ENCODE measurements at places on chromosomes 1 and 21. TPM values are rescaled to one million over a fixed set of nuclear protein-coding genes. Genes with fewer than 3 reads are reported as not detected.

GRCh38 chr1:167090314-167090942, at the start of gene GPA33:
TSS of gene GPA33 (minus strand) at chr1:167090377. CDS start at chr1:167090287, 90 bp downstream.
- H3K27ac ChIP-seq, result no peak within 1 kb of the TSS
- H3K36me3 ChIP-seq, result no peaks in the 10 kb centered on the region
- H3K27me3 ChIP-seq, result no peaks in the 10 kb centered on the region
- no peak within 1 kb of the TSS for H3K4me3 ChIP-seq

GRCh38 chr1:199038156-199038555, 399.3 kb downstream of the PTPRC start:
- no peaks in the 10 kb centered on the region for H3K36me3 ChIP-seq
- H3K4me3 ChIP-seq, result no peak overlapping the region
- no peaks in the 10 kb centered on the region for H3K4me1 ChIP-seq
- no peaks in the 10 kb centered on the region for H3K27me3 ChIP-seq

- no peak overlapping the region for H3K4me3 ChIP-seq
- no peaks in the 10 kb centered on the region for H3K27me3 ChIP-seq
- H3K27ac ChIP-seq, result no peak overlapping the region
- no peaks in the 10 kb centered on the region for H3K4me1 ChIP-seq
These were observed 65.1 kb downstream of the ATG4C start for GRCh38 chr1:62849031-62849430.

The G0S2 gene
- not detected for total RNA-seq

DNA sequence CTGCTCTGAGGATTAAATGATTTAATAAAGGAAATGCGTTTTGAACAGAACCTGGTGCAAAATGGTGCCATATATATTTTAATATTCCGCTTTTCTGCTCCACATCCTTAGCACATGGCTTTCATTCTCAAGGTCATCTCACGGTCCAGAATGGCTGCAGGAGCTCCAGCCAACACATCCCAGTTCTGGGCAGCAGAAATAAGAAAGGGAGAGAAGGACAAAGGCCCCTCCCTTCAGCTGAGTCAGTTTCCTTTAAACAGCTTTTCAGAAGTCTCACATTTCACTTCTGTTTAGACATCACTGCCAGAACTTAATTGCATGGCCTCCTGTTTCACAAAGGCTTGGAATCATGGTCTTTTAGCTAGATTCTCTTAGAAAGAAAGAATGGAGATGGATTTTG, 75.2 kb upstream of the LRRN2 start:
- no peaks in the 10 kb centered on the region for H3K36me3 ChIP-seq
- peaks cover 26% of the 10 kb centered on the region for H3K4me1 ChIP-seq
- no peak overlapping the region for H3K4me3 ChIP-seq
- no peaks in the 10 kb centered on the region for H3K27me3 ChIP-seq

- H3K27ac ChIP-seq, result no peak overlapping the region
- no peak overlapping the region for H3K4me3 ChIP-seq
- peaks cover 68% of the 10 kb centered on the region for H3K27me3 ChIP-seq
- no peaks in the 10 kb centered on the region for H3K4me1 ChIP-seq
- no peak for DNase-seq
These were observed 76.0 kb upstream of the OLIG2 start for GRCh38 chr21:32949701-32950100.

The KMO gene
- not detected for total RNA-seq

- H3K4me3 ChIP-seq, result peak overlapping the region; percentile 61
- peaks cover 22% of the 10 kb centered on the region for H3K4me1 ChIP-seq
- no peak for DNase-seq
- no peaks in the 10 kb centered on the region for H3K36me3 ChIP-seq
These were observed 238 bp upstream of the SCP2 start for GRCh38 chr1:52926864-52927211.

- H3K27ac ChIP-seq, result no peak overlapping the region
- H3K36me3 ChIP-seq, result no peaks in the 10 kb centered on the region
- DNase-seq, result no peak
- peaks cover 36% of the 10 kb centered on the region for H3K27me3 ChIP-seq
These were observed 11.3 kb upstream of the SLC6A17 start for GRCh38 chr1:110138956-110139355.

DNA sequence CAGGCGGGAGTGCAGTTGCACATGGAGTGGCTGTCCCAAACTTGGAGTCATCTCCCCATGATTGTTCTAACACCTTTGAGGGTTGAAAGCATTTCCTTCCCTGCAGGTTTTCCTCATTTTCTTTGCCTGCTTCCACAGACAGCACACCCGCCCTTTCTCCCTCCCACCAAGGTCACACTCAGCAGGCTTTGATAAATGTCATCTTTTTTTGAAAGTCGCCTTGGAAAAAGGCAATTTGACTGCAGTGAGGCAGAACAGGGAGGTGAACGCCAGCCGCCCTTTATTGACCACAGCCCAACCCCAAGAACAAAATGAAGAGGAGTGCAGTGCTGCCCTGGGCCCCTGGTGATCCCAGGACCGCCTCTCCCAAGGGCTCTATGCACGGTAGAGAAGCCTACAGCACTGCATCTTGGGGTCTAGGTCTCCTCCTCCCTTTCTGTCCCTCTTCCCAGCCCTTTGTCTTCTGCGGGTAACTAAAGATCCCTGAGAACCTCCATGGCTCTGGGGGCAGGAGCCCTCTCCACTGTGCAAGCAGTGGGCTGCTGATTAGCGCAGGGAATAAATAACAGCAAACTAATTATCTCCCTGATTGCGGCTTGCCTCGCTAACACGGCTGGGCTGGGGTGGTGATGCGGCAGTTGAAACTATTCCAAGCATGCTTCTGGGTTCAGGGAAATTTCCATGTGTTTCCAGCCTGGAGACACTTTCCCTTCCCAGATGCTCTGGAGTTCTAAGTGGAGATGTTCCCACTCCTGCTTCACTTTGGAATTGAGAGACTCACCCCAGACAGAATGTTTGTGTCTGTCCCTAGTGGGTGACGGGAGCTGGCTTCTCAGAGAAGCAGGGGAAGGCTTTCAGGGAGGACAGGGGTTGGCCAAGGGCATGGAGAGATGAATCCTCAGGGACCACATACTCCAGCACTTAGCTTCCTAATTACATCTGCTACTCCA, 11.8 kb upstream of the AMIGO1 start:
- H3K27ac ChIP-seq, result no peak overlapping the region
- H3K4me3 ChIP-seq, result no peak overlapping the region
- no peaks in the 10 kb centered on the region for H3K36me3 ChIP-seq
- DNase-seq, result no peak
- H3K27me3 ChIP-seq, result no peaks in the 10 kb centered on the region

DNA sequence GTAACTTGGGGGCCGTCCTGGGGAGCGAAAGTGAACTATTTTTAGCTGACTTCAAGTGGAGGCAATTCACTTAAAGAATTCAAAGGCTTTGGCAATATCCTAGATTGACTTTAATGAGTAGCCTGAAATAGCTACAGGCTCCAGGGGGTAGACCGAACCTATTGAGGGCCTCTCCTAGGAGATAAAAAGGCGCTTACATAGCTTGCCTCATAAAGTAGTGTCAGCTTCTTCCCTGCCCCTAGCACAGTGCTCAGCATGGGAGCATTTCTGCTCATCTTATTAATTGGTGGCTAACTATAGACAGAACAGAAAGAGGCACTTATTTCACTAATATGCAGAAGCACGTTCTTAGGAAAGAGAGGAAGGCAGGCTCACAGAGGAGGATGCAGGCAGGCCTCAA, 12.3 kb upstream of the CTNNBIP1 start:
- no peak overlapping the region for H3K27ac ChIP-seq
- H3K4me1 ChIP-seq, result no peaks in the 10 kb centered on the region
- DNase-seq, result no peak
- no peak overlapping the region for H3K4me3 ChIP-seq

The FMN2 gene
- not detected for total RNA-seq

- H3K27me3 ChIP-seq, result no peaks in the 10 kb centered on the region
- peak overlapping the region; percentile 97 for H3K4me3 ChIP-seq
- no peak for DNase-seq
- H3K4me1 ChIP-seq, result peaks cover 24% of the 10 kb centered on the region
- H3K36me3 ChIP-seq, result peaks cover 9% of the 10 kb centered on the region
These were observed 1.6 kb downstream of the GNPAT start for GRCh38 chr1:231242516-231243198.

The DNTTIP2 gene
- 66.1 TPM for total RNA-seq

The OVAAL gene
- not detected for total RNA-seq

The NUAK2 gene
- 3.0 TPM for total RNA-seq

- no peak for DNase-seq
- H3K4me1 ChIP-seq, result peaks cover 28% of the 10 kb centered on the region
- H3K27me3 ChIP-seq, result no peaks in the 10 kb centered on the region
- peak within 1 kb of the TSS; percentile 83 for H3K27ac ChIP-seq
These were observed at the start of gene SDC3 for GRCh38 chr1:30908696-30909364. TSS of gene SDC3 (minus strand) at chr1:30908758. CDS start at chr1:30908586, 172 bp downstream.

The SYCP1 gene
- not detected for total RNA-seq

The TCEANC2 gene
- 5.4 TPM for total RNA-seq

DNA sequence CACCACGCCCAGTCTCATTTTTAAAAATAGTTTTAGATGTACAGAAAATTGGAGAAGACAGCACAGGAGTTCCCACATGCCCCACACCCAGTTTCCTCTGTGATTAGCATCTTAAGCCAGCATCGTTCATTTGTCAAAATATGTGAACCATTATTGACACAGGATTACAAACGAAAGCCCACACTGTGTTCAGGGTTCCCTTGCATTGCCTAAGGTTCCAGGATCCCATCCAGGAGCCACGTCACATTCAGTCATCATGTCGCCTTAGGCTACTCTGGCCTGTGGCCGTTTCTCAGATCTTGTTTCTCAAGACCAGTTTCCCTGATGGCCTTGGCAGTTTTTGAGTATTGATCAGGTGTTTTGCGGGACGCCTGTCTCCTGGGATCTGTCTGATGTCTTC, 34.7 kb upstream of the TNFRSF1B start:
- DNase-seq, result no peak
- no peaks in the 10 kb centered on the region for H3K4me1 ChIP-seq
- no peaks in the 10 kb centered on the region for H3K36me3 ChIP-seq
- H3K27ac ChIP-seq, result no peak overlapping the region
- H3K4me3 ChIP-seq, result no peak overlapping the region

- H3K4me1 ChIP-seq, result peaks cover 33% of the 10 kb centered on the region
- H3K27ac ChIP-seq, result peak overlapping the region; percentile 54
- DNase-seq, result peak; percentile 32
- H3K36me3 ChIP-seq, result peaks cover 40% of the 10 kb centered on the region
These were observed 6.7 kb downstream of the TAS1R3 start for GRCh38 chr1:1337793-1338147.

GRCh38 chr1:25631750-25632485, 15.3 kb downstream of the MAN1C1 start:
- 0 out of 2 replicates have a peak, but pooled peaks cover 3% of the 10 kb centered on the region for H3K27me3 ChIP-seq
- no peak overlapping the region for H3K27ac ChIP-seq
- no peak overlapping the region for H3K4me3 ChIP-seq
- no peaks in the 10 kb centered on the region for H3K36me3 ChIP-seq

DNA sequence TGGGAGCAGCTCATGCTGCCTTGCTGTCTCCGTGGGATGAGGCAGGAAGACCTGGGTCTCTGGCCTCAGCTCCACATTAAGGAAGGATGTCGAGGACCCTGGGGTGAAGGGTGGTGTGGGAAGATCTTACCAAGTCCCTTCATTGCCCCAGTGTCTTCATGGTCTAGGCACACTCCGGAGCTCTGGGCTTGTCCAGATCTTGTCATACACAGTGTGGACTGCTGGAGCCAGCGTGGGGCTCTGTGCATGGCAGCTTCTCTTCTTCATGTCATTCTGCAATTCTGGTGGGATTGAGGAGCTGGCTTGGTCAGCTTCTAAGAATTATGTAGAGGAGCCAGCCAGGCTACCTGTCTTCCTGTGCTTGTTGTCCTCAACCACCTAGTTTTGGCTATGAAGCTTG, 79.3 kb upstream of the ETV3 start:
- H3K4me3 ChIP-seq, result no peak overlapping the region
- no peak for DNase-seq
- no peaks in the 10 kb centered on the region for H3K36me3 ChIP-seq
- no peak overlapping the region for H3K27ac ChIP-seq
- peaks cover 67% of the 10 kb centered on the region for H3K27me3 ChIP-seq

DNA sequence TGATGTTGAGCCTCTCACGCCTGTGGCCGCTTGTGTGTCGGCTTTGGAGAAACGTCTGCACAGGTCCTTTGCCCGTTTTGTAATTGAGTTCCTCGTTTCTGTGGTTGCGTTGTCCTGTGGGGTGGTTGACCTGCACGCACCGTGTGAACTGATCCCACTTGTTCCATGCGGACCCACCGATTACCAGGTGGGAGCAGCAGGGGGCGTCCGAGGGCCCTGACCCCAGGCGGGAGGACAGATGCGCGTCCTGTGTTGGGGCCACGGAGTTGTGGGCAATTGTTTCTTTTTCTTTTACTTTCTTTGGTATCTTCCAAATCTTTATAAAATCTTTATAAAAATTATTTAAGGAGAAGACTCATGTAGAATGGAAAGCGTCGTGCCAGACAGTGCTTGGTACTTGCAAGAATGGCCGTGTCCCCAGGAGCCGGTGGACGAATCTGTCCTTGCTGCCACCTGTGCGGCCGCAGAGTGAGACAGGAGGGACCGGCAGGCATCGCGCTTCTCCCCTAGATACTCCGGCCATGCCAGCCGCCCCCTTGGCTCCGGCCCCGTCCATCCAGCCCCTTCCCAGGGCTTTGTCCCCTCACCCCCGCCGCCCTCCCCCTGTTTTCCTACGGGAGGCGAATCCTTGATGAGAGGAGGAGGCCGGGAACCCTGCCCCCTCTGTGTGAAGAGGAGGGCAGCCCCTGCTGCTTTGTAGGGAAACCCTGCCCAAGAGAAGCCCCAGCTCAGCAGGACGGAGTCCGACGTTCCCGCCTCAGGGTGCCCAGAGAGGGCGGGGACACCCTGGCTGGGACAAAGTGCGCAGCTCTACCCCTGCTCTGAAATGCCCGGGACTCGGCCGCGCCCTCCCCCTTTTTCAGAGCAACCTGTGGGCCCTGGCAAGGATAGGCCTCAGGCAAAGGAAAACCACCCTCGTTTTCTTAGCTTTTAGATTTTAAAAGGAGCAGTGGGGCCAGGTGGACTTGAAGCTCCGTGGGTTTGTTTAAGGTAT, 41.7 kb downstream of the PRKCZ start:
- no peak for DNase-seq
- H3K27ac ChIP-seq, result no peak overlapping the region
- H3K36me3 ChIP-seq, result no peaks in the 10 kb centered on the region
- no peak overlapping the region for H3K4me3 ChIP-seq
- no peaks in the 10 kb centered on the region for H3K27me3 ChIP-seq

- H3K27me3 ChIP-seq, result no peaks in the 10 kb centered on the region
- H3K36me3 ChIP-seq, result no peaks in the 10 kb centered on the region
- no peak overlapping the region for H3K4me3 ChIP-seq
- peaks cover 36% of the 10 kb centered on the region for H3K4me1 ChIP-seq
These were observed 70.1 kb downstream of the CASZ1 start for GRCh38 chr1:10726355-10726754.

The CRYBG2 gene
- 10.5 TPM for total RNA-seq

DNA sequence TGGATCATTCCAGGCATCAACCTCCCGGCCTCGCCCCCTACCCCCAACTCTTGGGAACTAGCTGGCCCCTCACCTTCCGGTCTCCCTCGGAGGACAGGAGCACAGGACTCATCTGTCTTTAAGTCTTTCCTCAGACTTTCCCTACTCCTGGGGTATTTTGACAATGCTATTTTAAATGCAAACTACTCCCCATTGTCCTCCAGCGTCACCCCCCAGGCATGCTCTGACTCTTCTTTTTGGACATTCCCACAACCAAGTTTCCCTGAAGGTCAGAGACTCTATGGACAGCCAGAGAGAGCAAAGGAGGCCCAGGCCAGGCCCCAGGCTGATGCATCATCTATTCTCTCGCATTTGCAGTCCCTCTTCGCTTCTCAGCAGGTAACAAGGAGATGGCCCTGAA, 424.3 kb downstream of the PCP4 start:
- H3K4me3 ChIP-seq, result no peak overlapping the region
- H3K27me3 ChIP-seq, result no peaks in the 10 kb centered on the region
- H3K36me3 ChIP-seq, result no peaks in the 10 kb centered on the region
- no peak for DNase-seq

Data from HCT116 (cell line).